ENCODE measurements at places on chromosomes 1 and 21.

DNA sequence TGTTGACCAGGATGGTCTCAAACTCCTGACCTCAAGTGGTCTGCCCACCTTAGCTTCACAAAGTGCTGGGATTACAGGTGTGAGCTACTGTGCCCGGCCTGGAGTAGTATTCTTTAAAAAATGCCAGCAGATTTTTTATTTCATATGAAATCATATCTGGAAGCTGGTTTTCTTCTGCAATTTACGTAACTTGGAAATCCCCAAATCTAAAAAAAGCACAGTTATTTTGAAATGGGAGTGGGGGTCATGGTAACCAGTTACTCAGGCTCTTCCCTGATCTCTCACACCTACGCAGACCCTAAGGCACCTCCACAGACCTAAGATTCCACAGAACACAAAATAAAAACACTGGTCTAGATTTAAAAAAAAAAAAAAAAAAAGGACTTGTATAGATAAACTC is 219.8 kb downstream of the DAB1 start:
- no peak for DNase-seq

GRCh38 chr1:17207966-17208418 is 3.1 kb downstream of the PADI1 start:
- peak; percentile 57 for DNase-seq

GRCh38 chr1:227298512-227299240 is 19.6 kb downstream of the CDC42BPA start:
- no peak for DNase-seq

DNA sequence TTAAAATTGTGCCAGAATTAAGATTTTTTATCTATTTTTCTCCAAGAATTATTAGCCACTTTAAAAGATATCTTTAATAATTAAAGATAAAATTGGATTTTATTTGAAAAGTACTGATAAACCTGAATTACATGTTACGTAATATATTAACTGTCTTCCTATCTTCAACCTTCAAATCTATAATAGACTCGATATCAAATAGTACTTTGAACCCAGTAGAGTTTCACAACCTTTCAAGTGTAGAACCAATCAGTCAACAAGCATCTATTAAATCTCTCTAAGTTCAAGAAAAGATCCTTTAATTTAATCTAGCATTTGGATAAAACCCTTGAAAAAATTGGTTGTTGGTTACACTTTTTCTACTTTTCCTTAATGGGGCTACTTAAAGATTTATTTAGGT is 271.4 kb downstream of the GPR52 start:
- DNase-seq: no peak

GRCh38 chr1:194043984-194044755 is 857.8 kb upstream of the B3GALT2 start:
- no peak for DNase-seq

DNA sequence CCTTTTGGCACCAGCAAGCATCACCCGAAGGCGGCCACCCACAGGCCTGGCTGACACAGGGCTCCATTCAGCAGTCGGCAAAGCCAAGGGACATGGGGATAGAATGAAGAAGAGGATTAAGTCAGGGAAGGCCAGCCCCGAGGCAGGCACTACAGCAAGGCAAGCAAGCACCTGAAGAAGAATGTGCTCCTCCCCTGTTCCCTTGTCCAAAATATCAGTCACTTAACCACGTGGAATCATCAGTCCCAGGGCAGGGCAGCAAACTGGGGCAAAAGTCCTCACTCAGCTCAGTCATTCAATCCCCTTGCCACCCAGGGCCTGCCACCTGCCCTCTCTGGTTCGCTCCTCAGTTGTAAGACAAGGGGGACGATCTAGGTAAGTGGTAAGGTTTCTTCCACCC is 9.3 kb downstream of the KANK4 start:
- DNase-seq: no peak

DNA sequence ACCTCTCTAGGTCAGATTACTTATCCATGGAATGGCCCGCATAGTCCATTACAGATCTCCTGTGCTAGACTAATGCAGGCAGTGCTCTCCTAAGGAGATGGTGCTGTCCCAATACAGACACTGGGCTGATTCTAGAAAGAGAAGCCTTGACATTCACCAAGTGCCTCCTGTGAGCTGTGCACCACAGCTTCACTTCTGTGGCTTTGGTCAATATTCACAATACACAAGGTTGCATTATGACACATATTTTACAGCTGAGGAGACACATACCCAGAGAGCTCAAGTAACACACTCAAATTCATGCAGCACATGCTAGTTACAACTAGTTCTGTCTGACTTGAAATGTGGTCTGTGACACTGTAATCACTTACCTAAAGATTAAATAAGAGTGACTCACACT is 59.4 kb upstream of the LRRC8B start:
- no peak for DNase-seq

- no peak for DNase-seq
These were observed 114.1 kb downstream of the LHX4 start for GRCh38 chr1:180343921-180344769.
